Large intestine (tissue), 12 donors: ENCODE measurements at places on chromosomes 5 and 9. TPM values are rescaled to one million over a fixed set of nuclear protein-coding genes. Genes with fewer than 3 reads are reported as not detected.

PCAT7 gene
- polyA plus RNA-seq = 0.84 TPM

CCL28 gene
- polyA plus RNA-seq = 5.2 TPM

ARSB gene
- polyA plus RNA-seq = 17.9 TPM

CCDC187 gene
- 2.0 TPM for polyA plus RNA-seq

SIL1 gene
- 40.2 TPM for polyA plus RNA-seq

PCDHA9 gene
- polyA plus RNA-seq = 0.24 TPM

SNCAIP gene
- 7.3 TPM for polyA plus RNA-seq

SLC46A2 gene
- 0.43 TPM for polyA plus RNA-seq

SPINK4 gene
- polyA plus RNA-seq = 82.4 TPM

TDRD7 gene
- polyA plus RNA-seq = 23.0 TPM

ZNF462 gene
- 12.4 TPM for polyA plus RNA-seq
